ENCODE measurements at places on chromosomes 16 and 17.

- DNase-seq = no peak
Measured at GRCh38 chr17:41943492-41943891, 13.1 kb downstream of the ODAD4 start.

DNA sequence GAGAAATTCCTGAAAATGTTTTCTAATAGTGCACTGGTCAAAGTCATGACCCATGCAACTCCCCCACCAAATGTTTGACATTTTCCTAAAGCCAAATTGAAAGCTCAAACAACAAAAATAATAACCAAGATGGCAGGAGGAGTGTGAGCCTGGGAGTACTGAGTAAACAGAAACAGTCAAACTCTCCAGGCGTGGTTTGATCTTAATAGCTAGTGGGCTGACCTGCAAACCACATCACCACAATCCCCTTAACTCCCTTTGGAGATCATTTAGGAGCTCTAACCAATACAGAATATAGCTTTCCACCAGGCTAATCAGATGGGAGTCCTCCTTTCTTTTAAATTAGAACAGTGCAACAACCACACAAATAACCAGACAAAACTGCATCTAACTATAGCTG is 19.2 kb upstream of the MEIOC start:
- DNase-seq = no peak

DNA sequence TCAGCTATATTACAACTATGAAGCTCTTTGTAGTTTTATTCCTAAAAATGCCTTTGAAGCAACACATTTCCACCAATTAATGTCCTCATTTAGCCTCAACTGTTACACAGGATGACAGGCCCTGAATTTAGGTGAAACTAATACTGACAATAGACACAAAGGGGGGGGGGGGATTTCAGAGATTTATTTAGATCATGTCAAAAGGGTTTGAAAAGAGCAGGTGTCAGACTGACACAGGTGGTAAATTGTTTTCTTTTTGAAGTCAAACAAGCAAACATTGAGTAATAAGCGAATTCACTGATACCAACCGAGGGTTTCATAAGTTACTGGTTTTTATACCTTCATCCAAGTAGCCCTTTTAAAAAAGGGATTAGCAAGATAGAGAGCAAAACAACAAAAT is 40.8 kb downstream of the KANSL1 start:
- no peak for DNase-seq

- no peak for DNase-seq
Measured at GRCh38 chr17:17628388-17629008, 37.0 kb upstream of the PEMT start.

DNA sequence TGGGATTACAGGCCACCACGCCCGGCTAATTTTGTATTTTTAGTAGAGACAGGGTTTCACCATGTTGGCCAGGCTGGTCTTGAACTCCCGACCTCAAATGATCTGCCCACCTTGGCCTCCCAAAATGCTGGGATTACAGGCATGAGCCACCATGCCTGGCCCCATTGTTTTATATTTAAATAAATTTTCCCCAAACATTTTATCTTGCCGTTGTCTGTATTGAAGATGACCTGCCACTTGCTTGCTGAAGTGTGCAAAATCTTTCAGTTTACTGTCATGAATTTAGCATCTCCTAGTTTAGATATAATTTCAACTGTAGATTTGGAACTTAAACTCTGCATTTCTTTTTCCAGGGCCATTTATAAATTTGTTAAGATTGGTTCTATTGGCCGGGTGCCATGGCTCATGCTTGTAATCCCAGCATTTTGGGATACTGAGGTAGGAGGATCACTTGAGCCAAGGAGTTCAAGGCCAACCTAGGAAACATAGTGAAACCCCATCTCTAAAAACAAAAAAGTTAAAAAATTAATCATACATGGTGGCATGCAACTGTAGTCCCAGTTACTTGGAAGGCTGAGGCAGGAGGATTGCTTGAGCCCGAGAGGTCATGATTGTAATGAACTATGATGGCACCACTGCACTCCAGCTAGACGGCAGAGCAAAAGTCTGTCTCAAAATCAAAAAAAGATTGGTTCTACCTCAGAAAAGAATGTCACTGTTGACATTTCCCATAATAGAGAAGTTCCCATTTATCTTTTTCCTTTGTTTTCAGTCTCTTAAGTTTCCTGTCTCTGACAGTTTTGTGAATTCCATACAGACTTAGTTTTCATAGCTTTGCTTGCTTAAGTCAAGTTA is 84.4 kb downstream of the VMP1 start:
- DNase-seq = no peak

DNA sequence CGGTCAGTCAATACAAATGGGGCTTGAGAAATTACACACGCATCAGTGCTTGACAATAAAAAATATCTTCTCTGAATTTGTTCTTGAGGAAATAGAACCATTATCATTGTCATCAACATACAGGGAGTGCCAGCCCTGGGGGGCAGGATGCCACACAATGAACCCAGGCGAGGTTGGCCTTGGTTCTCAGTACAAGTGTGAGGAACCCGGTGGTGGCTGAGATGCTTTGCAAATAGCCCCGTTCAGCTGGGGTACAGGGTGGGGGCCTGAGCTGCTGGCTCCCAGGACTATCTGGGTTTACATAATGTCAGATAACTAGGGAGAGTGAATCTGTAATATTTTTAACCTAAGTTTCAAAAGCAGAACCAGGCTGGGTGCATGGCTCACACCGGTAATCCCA is 112.8 kb upstream of the CDC42EP4 start:
- no peak for DNase-seq

GRCh38 chr17:65876985-65877384 is 314.9 kb downstream of the CEP112 start:
- DNase-seq = no peak

- no peak for DNase-seq
Measured at GRCh38 chr16:70576431-70577255, 53.0 kb downstream of the SF3B3 start.

DNA sequence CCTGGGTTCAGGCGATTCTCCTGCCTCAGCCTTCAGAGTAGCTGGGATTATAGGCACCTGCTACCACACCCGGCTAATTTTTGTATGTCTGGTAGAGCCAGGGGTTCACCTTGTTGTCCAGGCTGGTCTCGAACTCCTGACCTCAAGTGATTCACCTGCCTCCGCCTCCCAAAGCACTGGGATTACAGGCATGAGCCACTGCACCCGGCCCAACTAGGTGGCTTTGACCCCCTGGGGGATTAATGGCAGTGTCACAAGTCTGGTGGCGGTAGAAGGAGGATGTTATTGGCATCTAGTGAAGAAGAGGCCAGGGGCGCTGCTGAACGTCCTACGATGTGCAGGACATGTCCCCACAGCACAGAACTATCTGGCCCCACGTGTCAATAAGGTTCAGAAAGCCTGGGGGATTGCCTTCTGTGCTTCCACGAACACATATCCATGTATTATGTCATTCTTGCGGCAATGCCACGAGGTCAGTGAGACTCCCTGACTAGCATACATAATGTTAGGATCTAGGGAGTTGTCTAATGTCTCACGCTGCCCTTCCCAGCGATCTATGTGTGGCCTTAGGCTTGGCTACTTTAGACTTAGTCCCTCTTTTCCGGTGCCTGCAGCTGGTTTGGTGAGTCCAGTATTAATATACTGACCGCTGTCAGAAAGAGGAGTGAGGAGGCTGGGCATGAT is 75.8 kb downstream of the ABCC6 start:
- DNase-seq = no peak

DNA sequence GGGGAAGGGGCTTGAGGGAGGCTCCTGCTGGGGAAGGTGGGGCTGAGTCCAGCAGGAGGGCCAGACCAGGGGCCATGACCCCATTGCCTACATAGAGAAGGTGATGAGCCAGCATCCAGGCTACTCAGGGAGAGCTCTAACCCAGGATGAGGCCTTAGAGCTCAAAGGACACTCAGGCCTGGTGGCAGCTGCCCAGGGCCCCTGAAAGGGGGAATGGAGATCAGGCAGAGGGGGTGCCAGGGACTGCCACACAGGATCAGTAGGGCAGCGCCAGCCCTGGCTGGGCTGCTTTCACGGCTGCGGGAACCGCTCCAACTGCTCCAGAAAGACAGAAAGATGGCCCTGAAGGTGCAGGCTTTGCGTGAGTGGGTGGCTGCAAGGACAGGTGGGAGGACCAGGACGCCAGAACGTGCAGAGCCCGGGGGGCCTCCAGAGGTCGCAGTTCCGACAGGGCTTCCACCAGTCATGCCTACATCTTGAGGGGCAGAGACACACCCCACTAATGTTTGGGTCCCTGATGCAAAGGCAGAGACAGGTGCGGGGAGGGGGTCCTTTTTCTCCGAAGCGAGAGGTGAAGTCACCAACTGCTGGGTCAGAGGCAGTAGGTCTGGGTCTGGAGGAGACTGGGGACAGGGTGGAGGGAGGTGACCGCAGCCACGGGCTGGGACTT is 882 bp upstream of the ATP6V0C start:
- no peak for DNase-seq

DNA sequence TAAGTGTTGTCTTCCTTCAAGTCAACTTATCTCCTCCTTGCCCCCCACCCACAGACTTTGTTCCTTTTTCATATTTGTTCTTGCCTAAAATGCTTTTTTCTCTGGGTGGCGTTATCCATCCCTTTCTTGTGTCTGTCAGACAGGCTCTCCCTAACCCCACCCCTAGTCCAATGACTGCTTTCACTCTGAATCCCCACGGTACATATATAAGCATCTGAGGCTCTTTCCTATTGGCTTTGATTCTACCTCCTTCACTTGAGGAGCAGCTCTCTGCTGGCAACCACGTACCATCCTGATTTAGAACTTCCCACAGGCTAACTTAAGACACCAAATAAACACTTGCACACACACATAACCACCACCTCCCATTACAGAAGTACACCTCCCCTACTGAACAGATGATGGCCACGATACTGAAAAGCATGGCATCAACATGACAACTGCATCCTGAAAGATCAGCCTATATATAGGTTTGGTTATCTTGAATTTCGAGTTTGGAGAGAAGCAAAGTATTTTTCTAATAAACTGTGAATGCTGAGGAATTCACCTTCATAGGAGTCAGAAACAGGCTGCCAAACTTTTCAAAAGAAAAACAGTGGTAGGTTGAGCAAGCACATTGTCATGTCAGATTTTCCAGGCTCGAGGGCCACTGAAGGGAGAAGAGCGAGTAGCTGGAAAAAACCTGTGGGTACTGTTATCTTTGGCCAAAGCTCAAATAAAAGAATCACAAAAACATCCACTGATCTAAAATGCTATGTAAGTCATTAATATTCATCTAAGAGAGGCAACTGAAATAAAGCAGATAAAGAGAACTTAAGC is 24.3 kb downstream of the STAT3 start:
- no peak for DNase-seq

DNA sequence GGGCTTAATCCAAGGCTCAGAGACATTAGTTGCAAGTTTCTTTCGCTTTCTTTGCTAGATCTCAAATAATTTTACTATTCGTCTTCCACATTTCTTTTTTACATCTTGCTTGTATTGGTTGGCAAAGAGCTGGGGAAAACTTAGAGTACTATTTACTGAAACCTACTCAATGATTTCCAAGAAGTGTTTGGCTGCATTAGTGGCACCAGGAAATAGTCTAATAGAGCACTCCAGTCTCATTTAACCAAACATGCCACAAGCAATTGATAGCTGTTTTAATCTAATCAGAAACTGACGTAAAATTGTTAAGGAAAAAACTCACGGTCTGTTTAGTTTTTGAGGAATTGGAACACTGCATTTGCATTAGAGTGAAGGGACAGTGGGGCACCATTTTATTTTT is 29.0 kb downstream of the NUP93 start:
- no peak for DNase-seq

- DNase-seq = no peak
Measured at GRCh38 chr16:49640581-49640980, 215.3 kb downstream of the ZNF423 start.

DNA sequence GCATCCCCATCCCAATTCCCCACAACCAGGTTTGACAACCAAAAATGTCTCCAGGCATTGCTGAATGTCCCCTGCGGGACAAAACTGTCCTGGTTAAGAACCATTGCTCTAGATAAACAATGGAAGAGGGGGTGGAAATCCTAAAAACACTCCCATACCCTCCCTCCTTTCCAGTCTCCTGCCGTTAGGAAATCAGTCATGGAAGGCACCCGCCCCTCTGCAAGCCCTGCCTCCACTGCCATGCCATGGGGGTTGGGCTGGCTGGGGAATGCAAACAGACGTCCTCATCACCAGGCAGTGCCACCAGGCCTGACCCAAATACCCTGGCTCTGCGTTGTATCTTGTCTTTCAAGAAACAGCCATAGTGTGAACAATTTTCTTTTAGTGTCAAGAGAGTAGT is 57.5 kb downstream of the CYTH1 start:
- DNase-seq = no peak

DNA sequence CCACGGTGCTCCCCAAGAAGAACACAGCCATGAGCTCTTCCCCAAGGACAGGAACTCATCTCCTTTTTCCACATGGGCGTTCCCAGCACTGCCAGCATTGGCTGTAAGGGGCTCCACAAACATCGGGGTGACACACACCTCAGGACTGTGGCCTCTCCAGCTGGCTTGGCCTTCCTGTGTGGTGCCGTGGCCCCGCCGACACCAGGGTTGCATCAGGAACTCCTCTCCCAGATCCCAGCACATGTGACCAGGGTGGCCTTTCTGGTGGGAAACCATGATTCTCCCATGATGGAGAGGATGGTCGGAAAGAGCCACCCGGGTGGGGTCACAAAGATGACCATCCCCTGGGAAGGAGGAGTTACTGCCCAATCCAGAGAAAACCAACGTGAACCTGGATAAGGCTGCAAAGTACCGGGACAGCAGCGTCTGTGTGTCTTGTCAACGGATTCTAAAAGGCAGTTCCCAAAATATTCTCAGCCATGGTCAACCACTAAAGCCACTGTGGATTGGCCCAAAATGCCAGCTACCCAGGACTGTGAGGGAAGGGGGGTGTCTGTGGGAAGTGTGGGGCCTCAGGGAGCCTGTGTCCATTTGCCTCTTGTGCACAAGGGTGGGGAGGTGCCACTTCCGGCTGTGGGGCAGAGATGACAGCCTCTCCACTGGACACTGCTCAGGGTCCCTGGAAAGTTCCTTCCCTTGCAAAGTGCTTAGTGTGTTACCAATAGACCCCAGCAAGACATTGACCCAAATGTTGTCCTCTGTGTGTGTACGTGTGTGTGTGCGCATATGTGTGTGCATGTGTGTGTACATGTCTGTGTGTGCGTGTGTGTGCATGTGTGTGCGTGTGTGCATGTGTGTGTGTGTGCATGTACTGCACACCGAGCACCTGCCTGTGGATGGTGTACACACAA is 78.0 kb upstream of the CBX4 start:
- DNase-seq = no peak

DNA sequence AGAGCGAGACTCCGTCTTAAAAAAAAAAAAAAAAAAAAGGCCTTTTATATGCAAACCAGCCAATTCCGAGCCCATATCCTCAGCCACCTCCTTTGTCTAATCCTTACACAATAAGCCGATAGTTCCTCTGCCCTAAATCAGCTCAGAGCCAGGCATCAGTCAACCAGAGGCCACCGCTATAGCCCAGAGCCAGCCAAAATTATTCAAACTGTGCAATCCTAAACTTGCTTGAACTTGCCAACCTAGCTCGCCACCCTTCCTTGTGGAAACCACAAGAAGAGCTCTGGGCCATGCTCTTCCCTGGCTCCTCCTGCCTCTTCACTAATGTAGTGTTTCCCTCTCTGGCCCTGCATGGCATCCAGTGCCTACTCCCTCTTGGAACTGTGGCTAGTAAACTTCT is 17.7 kb downstream of the ITGAL start:
- DNase-seq = no peak

Data from bone marrow (tissue), 2 donors.